ENCODE measurements at places on chromosomes 12 and 14.

- DNase-seq, result peak; percentile 51
Measured at GRCh38 chr12:109775172-109775881, 57.9 kb downstream of the TRPV4 start.

GRCh38 chr14:103528146-103528586 is 830 bp upstream of the TRMT61A start:
- no peak for DNase-seq

DNA sequence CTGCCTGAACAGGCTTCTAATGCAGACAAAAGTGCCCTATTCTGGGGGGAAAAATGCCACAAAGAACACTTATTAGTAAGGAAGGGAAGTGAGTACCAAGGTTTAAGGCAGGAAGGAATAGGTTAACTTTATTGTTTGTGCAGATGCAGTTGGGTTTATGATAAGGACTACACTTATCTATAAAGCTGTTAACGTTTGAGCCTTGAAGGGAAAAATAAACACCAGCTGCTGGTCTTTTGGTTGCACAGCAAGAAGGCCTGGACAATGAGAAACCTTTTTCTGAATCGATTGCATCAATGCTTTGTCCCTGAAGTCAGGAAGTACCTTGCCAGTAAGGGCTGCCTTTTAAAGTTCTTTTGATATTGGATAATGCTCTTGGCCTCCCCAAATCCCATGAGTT is 407.8 kb downstream of the ATP23 start:
- DNase-seq, result no peak

GRCh38 chr14:24145690-24146452 is 539 bp downstream of the PSME2 start:
- no peak for DNase-seq

GRCh38 chr12:109981311-109981710 is 14.9 kb downstream of the GIT2 start:
- peak; percentile 72 for DNase-seq

GRCh38 chr14:67705211-67705610 is 3.5 kb downstream of the RDH12 start:
- DNase-seq, result no peak

DNA sequence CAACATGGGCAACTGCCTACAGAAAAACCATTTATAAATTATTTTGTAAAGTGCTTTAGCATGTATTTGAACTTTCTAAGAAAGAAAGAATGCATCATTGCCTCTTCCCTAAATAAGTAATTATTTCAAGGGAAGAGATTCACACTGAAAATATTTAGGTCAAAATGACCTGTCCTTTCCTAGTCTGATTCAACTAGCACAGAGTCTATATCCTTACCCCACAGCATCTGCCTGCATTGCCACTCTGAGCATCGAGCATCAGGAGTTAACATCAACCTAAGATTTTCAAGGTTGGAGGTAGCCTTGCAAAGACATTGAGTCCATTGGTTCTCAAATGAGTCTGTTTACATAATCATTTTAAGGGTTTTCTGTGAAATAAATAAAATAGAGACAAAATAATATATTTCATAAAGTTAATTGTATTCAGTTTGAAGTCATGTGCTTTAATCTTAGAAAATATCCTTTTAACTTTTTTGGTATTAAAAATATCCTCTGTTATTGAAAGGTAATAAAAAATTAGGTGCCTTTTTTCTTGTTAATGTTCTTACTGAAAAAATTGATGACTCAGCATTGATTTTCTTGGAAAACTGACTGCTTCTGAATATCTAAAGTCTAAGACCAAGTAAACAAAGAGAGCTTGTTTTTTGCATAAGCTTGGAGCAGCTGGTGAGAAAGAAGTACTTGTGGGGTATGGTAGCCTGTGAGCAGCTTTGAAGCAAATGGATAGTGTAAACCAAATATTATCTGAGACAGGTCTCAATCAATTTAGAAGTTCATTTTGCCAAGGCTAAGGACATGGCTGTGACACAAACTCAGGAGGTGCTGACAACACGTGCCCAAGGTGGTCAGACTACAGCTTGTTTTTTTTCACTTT is 269.0 kb upstream of the CLEC14A start:
- DNase-seq, result no peak

DNA sequence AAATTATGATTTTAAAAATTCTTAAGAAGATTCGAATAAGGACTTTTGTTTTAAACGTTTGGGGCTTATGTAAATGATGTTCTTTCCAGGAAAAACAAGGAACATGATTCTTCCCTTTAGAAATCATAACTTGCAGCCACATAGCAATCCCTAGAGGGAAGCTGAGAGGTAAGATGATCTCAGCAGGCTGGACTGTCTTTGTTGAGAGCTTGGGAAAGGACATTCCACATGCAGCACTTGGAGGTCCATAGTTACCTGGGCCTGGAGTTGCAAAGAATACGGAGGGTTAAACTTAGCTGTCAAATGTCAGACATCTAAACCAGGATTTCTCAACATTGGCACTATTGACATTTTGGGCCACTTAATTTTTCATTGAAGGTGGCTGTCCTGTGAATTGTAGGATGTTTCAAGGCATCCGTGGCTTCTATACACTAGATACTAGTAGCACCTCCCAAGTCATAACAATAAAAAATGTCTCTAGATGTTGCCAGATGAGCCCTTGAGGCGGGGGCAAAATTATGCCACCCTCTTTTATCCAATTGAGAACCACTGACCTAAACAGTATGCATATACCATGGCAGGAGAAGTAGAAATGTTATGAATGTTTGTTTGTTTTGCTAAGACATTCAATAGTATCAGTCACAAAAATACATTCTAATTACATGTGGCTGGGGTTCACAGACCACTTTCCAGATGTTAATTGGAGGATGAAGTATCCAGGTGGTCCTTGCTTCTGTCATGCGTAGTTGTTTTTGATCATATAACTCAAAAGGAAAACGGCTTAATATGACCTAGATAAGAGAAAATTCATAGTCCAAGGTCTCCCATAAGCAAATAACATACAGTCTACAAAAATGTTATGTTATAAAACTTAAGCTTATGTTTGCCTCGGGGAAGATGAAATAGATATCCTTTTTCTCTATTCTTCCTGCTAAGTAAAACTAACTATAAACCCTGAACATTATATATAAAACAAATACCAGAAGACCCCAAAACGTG is 30.5 kb downstream of the TTC6 start:
- no peak for DNase-seq

DNA sequence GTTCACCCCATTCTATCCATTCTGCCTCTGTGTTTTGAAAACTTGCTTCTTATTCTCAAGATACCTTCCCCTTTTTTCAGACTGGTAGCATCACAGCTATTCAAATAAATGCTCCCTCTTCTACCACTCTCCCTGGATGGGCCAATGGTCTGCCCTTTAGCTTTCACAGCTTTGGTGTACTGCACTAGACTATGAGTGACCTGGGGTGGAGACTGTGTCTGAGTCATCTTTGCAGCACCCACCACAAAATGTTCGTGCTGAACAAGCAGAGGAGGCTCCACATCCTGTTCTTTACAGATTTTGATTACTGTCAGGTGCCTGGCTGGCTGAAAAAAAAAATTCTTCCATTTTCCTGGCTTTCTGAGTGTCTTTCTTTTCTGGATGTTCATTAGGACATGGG is 1104.1 kb upstream of the TMEM132C start:
- DNase-seq, result peak; percentile 48

- no peak for DNase-seq
Measured at GRCh38 chr14:28356819-28357218, 409.8 kb upstream of the FOXG1 start.
